Osteoblast (primary cell): ENCODE measurements at places on chromosomes 11 and 22.

- peak; percentile 14 for DNase-seq
These were observed 133.0 kb downstream of the ATG16L2 start for GRCh38 chr11:72947229-72947628.

GRCh38 chr22:31857247-31857646 is 87.1 kb upstream of the YWHAH start:
- DNase-seq = no peak

GRCh38 chr11:61082062-61082870 is 20.0 kb upstream of the CD5 start:
- DNase-seq = no peak

- peak; percentile 90 for DNase-seq
These were observed 88.6 kb downstream of the PLEKHA7 start for GRCh38 chr11:16925561-16926065.

- DNase-seq = peak; percentile 42
These were observed 687.8 kb downstream of the KCNA4 start for GRCh38 chr11:29328961-29329441.

DNA sequence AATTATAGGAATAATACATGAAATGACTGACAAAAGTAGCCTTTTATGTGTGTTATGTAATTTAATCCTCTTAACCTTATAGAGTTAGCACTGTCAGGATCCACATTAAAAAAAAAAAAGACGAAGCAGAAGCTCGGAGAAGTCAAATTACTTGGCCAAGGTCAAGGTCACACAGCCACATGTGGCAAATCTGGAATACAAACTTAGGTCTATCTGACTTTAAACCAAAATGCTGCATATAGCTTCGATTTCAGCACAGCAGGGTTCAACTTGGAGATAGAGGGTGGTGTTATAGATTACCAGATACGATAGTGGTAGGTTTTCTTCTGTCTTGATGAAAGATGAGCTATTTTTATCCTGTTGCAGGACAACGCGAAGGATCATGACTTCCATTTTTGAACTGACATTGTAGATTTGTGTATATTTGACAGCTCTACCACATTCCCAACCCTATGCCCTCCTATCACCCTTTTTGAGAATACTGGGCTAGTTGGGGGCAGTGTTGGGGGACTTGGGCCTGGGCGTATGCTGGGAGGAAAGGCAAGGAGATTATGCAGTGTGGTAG is 11.6 kb upstream of the EHF start:
- DNase-seq = no peak

- no peak for DNase-seq
These were observed 85.2 kb downstream of the TSPAN18 start for GRCh38 chr11:44811841-44812448.

DNA sequence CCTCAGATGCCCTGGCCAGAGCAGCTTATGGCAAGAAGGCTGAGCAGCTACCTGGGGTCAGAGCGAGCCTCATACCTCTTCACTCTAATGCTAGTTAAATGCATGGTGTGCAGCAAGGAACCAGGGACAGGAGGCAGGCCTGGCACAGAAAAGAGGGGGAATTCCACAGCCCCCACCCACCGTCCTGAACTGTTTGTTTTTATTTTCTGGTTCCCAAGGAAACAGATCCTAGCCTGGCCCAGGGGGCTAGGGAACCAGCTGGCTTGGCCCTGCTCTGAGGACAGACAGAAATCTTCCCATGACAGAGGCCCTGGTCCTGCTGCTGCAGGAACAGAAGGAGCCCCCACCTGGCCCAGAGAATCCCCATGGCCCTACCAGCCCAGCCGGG is 40.4 kb downstream of the SLCO2B1 start:
- peak; percentile 25 for DNase-seq
